DMS53 (cell line): ENCODE measurements at places on chromosomes 11 and 22.

DNA sequence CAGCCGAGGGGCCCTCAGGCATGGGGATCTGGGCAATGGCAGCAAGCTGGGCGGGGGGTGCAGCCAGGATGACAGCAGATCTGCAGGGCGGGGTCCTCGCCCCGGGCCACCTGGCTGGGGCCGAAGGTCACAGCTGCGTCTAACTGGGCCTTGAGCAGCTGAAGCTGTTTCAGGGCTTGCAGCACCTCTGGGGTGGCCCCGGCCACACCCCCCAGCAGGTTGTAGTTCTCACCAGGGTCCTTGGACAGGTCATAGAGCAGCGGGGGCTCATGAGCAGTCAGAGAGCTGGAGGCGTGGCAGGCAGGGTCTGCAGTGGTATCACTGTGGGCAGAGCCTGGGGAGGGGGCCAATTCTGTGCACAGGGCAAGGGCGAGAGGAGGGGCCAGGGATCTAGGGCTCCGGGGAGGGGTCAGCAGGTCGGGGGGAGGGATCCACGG is 2.8 kb downstream of the ARSA start:
- no peak for DNase-seq

GRCh38 chr11:68569357-68569756 is 108.8 kb downstream of the PPP6R3 start:
- DNase-seq, result no peak

DNA sequence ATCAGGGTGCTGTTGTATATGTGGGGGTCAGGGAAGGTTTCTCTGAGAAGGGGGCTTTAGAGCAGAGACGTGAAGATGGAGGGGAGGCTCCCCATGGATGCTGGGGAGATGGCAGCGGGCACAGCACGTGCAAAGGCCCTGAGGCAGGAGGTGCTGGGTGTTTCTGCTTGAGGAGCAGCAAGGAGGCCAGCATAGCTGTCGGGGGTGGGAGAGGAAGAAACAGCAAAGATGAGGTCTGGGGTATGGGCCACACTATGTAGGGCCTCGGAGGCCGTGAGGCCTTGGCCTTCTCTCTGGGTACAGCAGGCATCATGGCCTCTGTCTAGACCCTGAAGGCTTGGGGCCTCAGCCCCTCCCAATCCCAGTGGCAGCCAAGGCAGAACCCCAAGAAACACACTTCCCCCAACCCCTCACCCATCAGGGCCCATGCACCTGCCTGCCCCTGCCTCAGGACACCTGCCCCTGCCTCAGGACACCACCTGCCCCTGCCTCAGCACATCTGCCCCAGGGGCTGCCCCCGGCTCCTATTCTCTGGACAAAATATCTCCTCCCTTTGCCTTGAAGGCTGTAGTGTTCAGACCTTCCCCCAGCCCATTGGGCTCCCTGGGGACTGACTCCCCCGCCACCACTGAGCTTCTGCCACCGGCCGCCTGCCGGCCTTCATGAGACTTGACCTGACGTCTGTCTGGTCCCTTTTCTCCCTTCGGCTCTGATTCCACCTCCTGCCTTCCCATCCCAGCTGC is 6.2 kb downstream of the ALDH3B1 start:
- peak; percentile 49 for DNase-seq

- DNase-seq, result no peak
Measured at GRCh38 chr11:129380413-129380812, 4.8 kb downstream of the BARX2 start.

GRCh38 chr11:43164831-43165230 is 147.0 kb upstream of the API5 start:
- DNase-seq, result no peak

GRCh38 chr11:5550440-5551095 is 2.2 kb upstream of the OR52H1 start:
- DNase-seq, result peak; percentile 9

GRCh38 chr11:45450189-45450588 is 164.0 kb upstream of the SYT13 start:
- DNase-seq, result no peak

DNA sequence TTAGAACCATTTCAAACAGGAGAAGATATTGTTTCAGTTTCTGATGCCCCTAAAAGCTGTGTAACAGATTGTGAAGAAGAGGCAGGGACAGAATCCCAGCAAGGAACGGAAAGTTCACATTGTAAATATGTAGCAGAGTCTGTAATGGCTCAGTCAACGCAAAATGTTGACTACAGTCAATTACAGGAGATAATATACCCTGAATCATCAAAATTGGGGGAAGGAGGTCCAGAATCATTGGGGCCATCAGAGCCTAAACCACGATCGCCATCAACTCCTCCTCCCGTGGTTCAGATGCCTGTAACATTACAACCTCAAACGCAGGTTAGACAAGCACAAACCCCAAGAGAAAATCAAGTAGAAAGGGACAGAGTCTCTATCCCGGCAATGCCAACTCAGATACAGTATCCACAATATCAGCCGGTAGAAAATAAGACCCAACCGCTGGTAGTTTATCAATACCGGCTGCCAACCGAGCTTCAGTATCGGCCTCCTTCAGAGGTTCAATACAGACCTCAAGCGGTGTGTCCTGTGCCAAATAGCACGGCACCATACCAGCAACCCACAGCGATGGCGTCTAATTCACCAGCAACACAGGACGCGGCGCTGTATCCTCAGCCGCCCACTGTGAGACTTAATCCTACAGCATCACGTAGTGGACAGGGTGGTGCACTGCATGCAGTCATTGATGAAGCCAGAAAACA is 40.8 kb downstream of the IGLL1 start:
- peak; percentile 80 for DNase-seq

GRCh38 chr11:16434036-16434435 is 77.7 kb upstream of the SOX6 start:
- no peak for DNase-seq

DNA sequence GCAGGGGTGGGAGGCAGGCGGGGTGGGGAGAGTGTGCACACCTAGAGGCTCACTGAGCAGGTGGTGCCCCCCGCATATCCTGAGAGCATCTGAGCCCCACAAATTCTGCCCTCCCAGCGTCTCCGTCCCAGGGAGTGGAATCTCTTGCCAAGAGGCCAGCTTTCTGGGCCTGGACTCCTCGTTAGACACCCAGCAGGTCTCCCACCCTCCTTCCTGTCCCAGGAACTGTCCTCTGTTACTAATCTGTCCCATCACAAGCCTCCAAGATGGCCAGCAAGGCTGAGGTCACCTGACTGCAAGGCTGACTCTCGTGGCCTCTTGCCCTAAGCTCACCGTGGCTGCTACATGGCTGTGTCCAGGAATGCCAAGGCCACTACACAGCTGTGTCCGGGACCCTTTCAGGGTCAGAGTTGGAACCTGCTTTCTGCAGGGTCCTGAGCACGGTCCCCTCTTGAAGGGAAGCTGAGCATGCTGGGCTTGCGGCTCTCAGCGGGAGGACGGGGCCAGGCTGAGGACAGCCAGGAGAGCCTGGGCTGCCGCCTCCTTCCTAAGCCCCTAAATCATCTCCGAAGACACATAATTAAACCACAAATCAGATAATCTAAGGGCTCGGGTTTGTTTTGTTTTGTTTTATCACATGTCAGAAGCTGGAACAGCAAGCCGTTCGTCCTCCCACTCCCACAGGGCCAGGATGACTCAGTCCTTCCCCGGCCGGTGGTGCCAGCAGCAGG is 1327.3 kb downstream of the TBC1D22A start:
- no peak for DNase-seq

DNA sequence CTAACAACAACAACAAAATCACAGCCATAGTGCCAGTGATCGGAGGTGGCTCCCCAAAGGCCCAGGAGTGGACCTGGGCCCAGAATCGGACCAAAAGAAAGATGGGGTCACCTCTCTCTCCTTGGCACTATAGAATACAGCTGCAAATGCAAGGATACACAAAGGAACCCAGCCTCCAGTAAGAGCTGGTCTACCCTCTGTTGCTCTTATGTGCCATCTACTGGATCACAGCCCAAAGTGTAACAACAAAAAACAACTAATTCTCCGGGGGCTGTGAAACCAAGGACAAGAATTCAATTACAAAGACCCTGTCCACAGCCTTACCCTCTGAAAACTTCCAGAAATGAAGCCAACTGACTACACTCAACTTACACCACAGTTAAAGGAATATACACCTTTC is 21.6 kb downstream of the OR8G5 start:
- DNase-seq, result peak; percentile 59
